ENCODE measurements at places on chromosomes 13 and 19.

DNA sequence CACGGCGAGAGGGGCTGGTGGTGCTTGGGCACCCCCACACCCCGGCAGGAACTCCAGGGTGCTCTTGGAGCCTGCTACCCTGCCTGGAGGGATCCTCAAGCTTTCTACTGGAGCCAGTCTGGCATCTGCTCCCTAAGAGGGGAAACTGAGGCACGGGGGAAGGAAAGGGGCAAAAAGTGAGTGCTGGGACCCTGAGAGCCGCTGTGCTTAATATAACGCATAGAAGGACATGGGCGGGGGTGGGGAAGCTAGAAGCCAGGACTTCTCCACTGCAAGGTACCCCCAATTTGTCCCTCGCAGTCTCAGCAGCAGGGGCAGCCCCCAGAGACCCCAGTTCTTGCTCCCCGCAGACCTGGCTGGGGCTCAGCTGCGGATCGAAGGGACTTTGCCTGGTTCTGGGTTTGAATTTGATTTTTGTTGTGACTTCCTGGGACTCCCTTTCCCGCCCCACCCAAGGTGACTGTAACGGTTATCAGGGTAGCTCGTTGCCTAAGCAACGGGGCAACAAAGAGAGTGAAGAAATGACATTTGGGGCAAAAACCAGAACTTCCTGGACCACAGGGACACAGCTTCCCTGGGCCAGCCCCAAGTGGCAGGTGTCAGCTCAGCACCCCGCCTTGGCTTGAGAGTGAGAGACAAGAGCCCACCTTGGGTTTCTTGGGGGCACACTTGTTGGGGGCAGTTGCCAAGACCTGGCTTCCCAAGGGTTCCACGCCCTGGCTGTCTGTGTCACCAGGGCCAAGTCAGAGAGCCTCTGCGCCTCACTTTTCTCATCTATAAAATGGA lies 638 bp downstream of the ADGRE5 start:
- DNase-seq: no peak

GRCh38 chr19:47676811-47677210 lies 36.4 kb upstream of the EHD2 start:
- DNase-seq: no peak

DNA sequence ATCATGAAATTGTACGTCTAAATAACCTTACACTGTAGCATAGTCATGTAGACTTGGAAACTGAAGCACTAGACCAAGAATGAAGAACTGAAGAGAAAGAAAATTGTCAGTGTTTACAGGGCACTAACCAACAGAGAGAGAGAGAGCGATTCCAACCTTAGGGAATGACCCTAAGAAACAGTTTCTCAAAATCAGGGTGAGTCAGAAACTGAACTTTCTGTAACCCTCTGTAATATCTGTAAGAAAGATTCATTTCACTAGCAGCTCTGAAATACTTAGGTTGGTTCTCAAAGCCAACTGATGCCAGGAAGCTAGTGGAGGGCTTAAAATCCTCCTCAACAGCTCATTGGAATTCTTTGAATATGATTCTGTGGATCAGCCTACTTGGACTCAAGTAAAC lies 936.9 kb downstream of the EFNB2 start:
- DNase-seq: no peak

DNA sequence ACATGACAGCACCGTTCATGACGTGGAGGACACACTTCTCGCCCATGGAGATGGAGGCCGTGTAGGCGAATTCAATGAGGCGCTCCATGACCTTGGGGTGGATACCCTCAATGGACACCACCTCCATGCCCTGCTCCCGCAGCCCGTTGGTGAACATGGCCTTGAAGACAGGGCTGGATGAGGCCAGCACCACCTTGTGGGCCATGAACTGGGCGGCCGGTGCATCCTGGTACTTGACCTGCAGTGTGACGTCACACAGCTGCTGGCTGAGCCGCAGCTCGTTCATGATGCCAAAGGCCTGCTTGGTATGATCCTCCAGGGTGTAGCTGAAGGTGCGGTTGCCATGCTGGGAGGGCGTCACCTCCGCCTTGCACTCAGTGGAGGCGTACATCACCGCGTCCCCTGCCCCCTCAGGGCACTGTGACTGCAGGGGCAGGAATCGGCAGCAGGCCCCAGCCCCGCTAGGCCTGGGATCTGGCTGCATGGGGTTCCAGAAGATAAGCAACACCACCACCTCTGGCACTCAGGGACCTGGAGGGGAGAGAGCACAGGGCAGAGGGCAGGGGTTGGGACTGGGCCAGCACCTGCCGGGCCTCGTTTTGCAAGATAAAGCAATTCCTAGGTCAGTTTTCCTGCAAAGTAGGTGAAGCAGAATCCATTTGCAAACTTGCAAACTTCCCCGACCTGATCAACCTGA lies 3.5 kb downstream of the KEAP1 start:
- DNase-seq: no peak

DNA sequence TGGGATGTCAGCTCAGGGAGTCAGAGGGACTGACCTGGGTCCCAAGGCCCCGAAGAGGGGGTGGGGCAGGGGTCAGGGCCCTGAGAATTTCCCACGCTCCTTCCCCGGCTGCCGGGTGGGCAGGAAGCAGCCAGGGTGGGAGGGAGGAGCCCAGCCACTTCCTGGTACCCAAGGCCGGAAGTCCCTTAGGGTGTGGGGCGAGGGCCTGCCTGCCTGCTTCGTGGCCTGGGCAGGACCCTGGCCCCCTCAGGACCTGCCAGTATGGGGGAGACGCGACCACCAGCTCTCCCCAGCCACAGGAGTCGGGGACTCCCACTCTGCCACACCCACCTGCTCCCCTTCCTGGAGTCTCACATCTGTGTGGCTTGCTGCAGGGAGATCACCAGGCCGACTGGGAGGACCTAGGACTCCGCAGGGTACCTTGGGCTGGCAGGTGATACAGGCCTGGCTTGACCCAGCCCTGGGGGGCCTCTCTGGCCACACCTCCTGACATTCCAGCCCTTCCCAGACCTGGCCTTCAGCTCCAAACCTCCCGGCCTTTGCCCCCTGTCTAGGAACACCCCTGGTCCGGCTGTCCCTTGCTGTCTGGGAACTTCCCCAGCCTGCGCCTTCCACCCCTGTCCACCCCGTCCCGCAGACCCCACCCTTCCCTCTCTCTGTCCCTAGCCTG lies 9.8 kb upstream of the CIRBP start:
- DNase-seq: no peak

GRCh38 chr19:1671716-1672037 lies 19.3 kb upstream of the TCF3 start:
- DNase-seq: no peak

GRCh38 chr19:19463348-19464117 lies 51.8 kb downstream of the TSSK6 start:
- DNase-seq: no peak

- DNase-seq: no peak
Observed at GRCh38 chr19:3013263-3013725, 15.8 kb downstream of the TLE2 start.

GRCh38 chr13:21825801-21826200 lies 154.9 kb downstream of the FGF9 start:
- DNase-seq: no peak

- no peak for DNase-seq
Observed at GRCh38 chr19:30711296-30711695, 339.1 kb downstream of the ZNF536 start.

DNA sequence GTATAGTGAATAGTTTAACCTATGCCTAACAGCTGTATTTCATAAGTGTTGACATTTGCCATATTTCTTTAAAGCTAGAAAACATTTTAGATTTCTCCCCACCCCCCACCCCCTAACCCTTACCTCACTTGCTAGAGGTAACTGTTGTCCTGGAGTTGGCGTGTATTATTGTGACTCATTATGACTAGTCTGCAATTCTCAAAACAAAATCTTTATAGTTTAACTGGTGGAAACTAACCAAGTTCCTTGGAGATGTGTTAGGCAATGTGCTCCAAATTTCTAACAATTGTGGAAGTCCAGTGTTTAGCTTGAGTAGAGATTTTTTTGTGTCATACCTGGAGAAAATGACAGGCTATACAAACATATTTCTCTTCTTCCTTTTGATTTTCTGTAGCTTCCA lies 38.0 kb downstream of the KCTD4 start:
- DNase-seq: peak; percentile 43

GRCh38 chr13:113840541-113841352 lies 23.1 kb downstream of the GAS6 start:
- DNase-seq: no peak

- no peak for DNase-seq
Observed at GRCh38 chr19:15864824-15865223, 33.0 kb downstream of the CYP4F2 start.

DNA sequence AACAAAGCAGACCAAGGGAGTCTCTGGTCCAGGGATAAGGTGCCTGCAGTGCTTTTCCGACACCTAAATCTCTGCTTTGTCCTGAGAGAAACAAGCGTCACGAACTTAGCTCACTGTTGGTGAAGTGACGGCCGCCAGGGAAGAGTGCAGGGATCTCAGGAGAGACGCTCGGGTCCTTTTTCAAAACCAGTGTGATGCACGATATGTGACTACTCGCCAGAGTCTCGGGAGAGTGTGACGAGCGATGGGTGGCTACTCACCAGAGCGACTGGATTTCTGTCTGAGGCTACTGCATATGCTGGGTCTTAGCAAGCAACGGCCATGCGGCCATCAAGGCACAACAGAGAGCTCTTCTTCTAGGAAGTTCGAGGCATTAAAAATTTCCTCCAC lies 16.5 kb upstream of the CFAP97D2 start:
- no peak for DNase-seq

DNA sequence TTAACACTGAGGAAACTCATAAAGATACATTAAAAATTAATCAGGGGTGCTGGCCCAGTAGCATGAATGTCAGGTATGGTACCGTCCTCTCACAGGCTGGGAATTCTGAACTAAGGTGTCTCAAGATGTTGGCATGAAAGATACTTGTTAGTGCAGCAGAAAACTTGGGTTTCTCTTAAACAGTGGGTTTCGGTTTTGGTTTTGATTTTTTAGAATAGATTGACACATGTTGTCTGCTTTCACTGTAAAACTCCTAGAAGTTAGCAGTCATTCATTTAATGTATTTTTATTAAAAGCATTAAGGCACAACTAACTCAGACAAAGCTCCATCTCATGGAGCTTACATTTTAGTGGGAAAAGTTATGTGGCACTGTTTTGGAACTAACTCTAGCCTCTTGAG lies 3.5 kb upstream of the OBI1 start:
- DNase-seq: no peak

GRCh38 chr13:24905242-24905641 lies 141.3 kb downstream of the RNF17 start:
- no peak for DNase-seq

- no peak for DNase-seq
Observed at GRCh38 chr13:86846501-86846900, 824.7 kb upstream of the SLITRK5 start.

GRCh38 chr19:54644056-54644455 lies 13.8 kb downstream of the LILRB1 start:
- DNase-seq: no peak

- DNase-seq: no peak
Observed at GRCh38 chr13:50612717-50613116, 230.8 kb downstream of the DLEU7 start.

- no peak for DNase-seq
Observed at GRCh38 chr19:13172346-13173138, 22.3 kb downstream of the IER2 start.

DNA sequence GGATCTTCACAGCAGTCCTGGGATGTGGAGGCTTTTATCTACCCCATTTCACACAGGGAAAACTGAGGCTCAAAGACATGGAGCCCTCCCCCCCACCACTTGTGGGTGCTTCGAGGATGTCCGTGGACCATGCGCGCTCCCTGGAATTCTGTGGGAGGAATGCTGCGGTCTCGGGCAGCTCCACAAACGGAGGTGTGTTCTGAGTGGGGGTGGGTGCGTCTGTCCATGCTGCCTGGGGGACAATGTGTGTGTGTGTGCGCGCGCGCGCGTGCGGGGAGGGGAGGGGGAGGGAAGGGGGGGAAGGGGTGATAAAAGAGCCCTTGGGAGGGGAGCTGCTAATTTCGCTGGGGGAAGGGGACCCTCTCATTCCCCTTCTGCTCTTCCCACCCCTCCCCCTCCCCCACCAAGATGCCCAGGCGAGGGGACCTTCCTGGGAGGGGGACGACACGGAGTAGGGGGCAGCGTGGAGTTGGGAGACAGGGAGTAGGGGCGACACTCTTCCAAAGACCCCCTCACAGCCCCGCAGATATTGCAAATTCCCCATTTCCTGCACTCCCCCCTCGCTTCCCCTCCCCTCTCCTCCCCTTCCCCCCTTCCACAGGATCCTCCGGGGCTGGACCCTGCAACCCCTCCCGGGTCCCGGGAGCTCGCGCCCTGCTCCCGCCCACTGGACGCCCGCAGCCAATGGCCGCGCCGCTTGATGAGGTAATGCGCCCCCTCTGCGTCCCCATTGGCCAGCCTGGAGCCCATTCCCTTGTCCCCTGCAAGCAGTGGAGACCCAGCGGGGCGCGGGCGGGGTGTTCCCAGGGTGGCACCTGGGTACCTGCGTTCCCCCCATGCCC lies 18.9 kb upstream of the ZNRF4 start:
- DNase-seq: no peak

- no peak for DNase-seq
Observed at GRCh38 chr19:47104680-47105079, 8.9 kb downstream of the ZC3H4 start.

- no peak for DNase-seq
Observed at GRCh38 chr19:51064534-51065220, at the start of gene KLK13. KLK13 (minus strand) TSS chr19:51065092; CDS start chr19:51065067, 25 bp downstream.

GRCh38 chr13:30334663-30335386 lies 27.5 kb upstream of the KATNAL1 start:
- DNase-seq: no peak

DNA sequence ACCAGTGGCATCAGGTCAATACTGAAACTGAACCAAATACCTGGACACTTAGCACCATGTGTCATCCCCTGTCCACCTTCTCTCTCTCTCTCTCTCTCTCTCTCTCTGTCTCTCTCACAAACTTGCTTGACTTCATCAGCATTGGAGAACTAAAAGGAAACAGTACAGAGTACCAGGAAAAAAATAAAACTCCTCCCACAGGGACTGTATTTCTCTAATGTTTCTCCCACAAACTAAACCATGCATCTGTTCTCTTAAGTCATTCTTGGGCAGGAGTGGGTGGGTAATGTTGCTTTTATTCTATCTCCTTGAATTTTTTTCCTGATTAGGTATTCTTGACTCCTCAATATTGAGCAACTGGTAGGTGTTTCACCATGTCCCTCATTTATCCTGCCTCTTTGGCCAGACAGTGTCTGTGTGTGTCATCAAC lies 112.9 kb upstream of the CACNA1A start:
- no peak for DNase-seq

- no peak for DNase-seq
Observed at GRCh38 chr13:35482527-35482926, 6.0 kb upstream of the MAB21L1 start.

DNA sequence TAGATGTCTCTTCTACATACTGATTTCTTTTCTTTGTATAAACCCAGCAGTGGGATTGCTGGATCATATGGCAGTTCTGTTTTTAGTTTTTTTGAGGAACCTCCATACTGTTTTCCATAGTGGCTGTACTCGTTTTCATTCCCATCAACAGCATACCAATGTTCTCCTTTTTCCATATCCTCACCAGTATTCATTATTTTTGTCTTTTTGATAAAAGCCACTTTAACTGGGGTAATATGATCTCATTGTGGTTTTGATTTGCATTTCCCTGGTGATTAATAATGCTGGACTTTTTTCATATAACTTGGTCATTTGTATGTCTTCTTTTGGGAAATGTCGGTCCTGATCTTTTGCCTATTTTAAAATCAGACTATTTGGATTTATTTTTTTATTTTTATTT lies 108.5 kb downstream of the PAN3 start:
- DNase-seq: no peak

GRCh38 chr19:45218911-45219743 lies 26.1 kb downstream of the EXOC3L2 start:
- no peak for DNase-seq

All from AG09319 (cell line).